ENCODE measurements at places on chromosomes 7 and 10.

GRCh38 chr10:79397051-79397450 is 48.4 kb downstream of the ZCCHC24 start:
- no peaks in the 10 kb centered on the region for H3K27me3 ChIP-seq
- no peak for DNase-seq
- no peaks in the 10 kb centered on the region for H3K36me3 ChIP-seq
- H3K27ac ChIP-seq = no peak overlapping the region
- H3K4me3 ChIP-seq = no peak overlapping the region
- no peaks in the 10 kb centered on the region for H3K4me1 ChIP-seq

GRCh38 chr10:45005284-45005683 is 4.6 kb downstream of the ZNF22 start:
- H3K36me3 ChIP-seq = peaks cover 40% of the 10 kb centered on the region
- no peak overlapping the region for H3K4me3 ChIP-seq
- DNase-seq = no peak
- H3K27me3 ChIP-seq = no peaks in the 10 kb centered on the region

GRCh38 chr7:46290374-46291049 is 369.4 kb upstream of the IGFBP3 start:
- DNase-seq = no peak
- no peak overlapping the region for H3K27ac ChIP-seq
- H3K27me3 ChIP-seq = no peaks in the 10 kb centered on the region
- H3K36me3 ChIP-seq = no peaks in the 10 kb centered on the region
- no peak overlapping the region for H3K4me3 ChIP-seq

- no peaks in the 10 kb centered on the region for H3K36me3 ChIP-seq
- H3K4me3 ChIP-seq = no peak overlapping the region
- no peak overlapping the region for H3K27ac ChIP-seq
- H3K27me3 ChIP-seq = peaks cover 14% of the 10 kb centered on the region
- no peak for DNase-seq
- H3K4me1 ChIP-seq = peaks cover 9% of the 10 kb centered on the region
Measured at GRCh38 chr7:93054975-93055374, 62.8 kb downstream of the SAMD9 start.
